AML-193 (cell line): ENCODE measurements at places on chromosomes 2 and 18.
A peak's percentile ranks its signal among the peaks of the same experiment; 100 is the strongest.

DNA sequence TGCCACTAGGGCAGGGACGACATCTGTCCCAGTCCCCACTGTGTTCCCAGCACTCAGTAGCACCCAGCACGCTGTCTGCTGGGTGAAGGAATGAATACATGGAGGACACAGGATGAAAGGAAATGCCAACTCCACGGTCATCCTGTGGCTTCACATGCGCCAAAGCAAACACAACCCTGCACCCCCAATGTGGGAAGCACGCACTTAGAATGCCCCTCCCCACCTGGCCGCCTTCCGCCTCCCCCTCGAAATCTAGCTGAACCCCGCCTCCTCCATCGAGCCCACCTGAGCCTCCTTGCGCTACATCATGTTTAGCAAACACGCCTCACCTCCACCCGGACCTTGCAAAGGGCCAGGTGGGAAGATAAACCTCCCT is 33.9 kb downstream of the ADCY3 start:
- no peak for DNase-seq

DNA sequence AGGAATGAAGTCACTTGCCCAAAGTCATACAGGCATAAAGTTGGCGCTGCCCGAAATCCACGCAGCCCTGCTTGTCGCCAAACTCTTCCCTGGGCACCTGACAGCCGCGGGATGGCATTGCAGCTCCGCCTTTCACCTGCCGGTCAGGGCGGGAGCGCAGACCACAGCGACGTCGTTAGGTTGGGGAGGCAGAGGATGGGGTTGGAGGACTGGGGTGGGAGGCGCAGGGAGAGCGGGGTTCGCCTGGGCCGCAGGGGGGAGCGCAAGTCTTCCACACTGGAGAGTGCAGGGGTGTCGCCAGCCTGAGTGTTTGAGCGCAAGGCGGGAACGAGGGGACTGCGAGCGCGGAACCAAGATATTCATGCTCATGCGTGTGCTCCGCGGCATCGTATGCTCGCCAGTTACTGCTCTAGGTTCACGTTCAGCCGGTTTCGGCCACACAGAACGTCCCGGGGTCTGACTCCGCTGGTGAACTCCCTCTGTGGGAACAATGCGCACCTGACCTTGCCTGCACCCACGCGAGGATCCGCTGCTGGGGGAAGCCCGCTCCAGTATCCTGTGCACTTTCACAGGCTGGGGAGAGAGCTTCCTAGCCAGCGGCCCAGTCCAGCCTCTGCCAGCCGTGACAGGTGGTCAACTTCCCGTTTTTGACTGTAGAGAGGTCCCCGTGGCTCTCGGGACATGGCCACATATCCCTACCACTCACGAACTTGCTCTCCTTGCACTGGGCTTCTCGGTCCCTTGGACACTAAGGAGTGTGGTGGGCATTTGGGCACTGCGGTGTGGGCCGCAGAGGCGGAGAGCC is 767 bp upstream of the NPPC start:
- DNase-seq = peak; percentile 28

DNA sequence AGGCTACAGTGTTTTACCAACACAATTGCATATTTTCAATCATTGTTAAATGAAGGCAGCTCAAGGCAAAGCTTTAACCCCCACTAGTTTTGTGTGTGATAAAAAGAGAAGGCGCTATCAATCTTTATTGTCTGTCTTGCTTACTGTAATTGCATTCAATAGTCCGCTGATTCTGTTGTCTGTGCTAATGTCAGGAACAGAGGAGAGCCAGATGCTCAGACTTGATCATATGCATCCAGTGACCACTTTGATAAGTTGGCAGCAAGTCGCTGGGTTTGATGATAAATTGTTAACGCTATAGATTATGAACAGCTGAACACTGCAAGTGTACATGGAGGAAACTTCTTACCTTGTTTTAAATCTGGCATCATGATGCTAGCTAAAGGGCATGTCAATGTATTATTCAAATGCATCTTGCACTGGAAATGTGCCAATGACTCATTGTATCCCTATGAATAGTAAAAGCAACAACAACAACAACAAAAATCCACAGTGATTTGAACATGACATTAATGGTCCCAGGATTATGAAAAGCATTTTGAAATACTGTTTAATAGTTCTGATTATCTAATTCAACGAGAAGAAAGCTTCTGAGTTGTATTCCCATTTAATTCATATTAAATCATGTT is 423.5 kb upstream of the FANCL start:
- DNase-seq = no peak

DNA sequence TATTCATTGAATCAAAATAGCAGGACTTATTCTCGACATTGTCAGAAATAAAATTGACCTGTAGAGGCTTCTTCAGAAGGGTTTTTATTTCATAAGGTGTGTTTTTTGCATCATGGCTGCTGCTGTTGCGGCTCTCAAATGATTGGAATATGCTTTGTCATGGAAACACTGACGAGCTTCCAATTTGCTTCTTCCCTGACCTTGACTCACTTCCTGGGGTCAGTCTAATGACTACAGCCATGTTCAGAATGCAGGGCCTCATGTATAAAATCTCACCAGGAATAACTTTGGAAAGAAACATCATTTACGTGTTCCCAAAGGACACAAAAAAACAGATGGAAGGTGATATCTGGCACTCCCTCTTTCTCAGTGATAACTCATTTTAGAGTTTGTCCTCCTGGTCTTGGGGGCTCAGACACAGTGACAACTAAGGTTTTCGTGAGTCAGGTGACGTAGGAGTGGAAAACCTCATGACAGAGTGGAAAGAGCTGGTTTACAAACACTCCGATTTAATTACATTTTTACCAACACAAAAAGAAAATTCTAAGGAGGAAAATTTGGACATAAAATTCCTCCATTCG is 467.0 kb upstream of the RAB12 start:
- DNase-seq = no peak

GRCh38 chr2:3606028-3606369 is 11.1 kb downstream of the COLEC11 start:
- no peak for DNase-seq

DNA sequence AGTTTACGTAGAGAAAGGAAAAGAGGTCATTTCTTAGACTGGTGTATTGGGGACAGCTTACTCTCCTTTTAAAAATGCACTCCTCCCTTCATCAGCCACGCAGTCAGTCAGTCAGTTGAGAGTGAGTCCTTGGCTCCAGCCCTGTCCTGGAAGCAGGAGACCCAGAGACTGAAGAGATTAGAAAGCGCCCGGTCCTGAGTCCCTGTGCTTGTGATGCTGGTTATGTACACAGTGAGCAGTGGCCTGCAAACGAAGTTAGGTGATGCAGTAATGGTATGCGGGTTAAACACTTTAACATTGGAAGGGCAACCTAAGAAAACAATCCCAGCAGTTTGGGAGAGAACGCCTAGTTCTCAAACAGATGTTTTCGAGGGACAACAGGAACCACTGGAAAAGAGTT is 6.3 kb upstream of the ASB1 start:
- no peak for DNase-seq

GRCh38 chr2:156175946-156176345 is 156.6 kb downstream of the NR4A2 start:
- no peak for DNase-seq

- DNase-seq = no peak
Observed at GRCh38 chr2:154846842-154847241, 148.3 kb downstream of the KCNJ3 start.

GRCh38 chr2:154226931-154227330 is 355.2 kb downstream of the GALNT13 start:
- DNase-seq = no peak

GRCh38 chr2:102660574-102660973 is 41.2 kb downstream of the SLC9A2 start:
- no peak for DNase-seq

DNA sequence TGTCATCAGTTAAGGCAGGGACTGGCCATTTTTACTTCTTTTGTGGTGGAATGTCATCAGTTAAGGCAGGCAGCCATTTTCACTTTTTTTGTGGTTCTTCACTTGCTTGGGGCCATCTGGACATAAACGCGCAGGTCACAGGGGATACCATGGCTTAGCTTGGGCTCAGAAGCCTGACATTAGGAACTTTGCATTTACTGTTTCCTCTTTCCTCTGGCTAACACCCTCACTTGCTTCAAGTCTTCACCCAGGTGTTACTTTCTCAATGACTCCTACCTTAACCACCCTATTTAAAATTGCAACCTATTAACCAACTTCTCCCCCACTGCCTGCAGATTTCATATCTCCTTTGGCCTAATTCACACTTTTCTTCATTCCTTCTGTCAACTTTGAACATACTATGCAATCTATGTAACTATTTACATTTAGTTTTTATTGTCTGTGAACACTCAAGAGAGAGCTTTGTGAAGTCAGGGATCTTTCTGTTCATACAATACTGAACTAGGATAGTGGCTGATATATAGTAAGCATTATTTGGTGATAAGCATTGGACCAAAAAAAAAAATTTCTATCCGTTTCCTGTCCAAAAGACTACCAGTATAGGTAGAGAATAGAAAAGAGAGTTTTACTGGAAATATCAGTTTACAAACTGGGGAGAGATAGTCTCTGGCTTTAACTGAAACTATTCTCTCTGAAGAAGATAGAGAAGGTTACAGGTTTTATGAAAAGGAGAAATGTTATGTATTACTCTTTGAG is 600.1 kb upstream of the ZNF804A start:
- no peak for DNase-seq

- no peak for DNase-seq
Observed at GRCh38 chr2:55985406-55985805, 61.8 kb upstream of the EFEMP1 start.

- peak; percentile 46 for DNase-seq
Observed at GRCh38 chr2:173884025-173884802, 81.0 kb downstream of the SP3 start.

DNA sequence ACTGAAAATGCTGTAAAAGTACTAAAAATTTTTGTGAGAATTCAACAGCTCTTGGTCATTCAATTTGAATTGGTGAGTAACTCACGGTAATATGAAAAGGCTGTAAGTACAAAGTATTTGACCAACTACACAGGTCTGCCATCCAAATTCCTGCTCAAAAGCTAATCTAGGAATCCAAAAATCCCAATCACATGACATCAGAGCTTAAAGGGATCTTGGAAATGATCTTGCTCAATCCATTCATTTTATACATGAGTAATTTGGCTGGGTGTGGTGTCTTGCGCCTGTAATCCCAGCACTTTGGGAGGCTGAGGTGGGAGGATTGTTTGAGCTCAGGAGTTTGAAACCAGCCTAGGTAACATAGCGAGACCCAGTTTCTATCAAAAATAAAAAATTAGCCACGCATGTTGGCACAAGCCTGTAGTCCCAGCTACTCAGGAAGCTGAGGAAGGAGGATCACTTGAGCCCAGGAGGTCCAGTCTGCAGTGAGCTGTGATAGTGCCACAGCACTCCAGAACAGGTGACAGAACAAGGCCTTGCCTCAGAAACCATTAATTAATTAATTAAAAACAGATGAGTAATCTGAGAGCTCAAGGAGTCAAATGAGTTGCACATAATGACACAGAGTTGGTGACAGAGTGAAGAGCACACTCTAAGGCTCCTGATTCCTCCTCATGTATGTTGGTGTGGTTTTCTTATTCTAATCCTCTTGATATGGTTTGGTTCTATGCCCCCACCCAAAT is 19.8 kb downstream of the SPIRE1 start:
- no peak for DNase-seq
